ENCODE measurements at places on chromosomes 2 and 18.
A peak's percentile ranks its signal among the peaks of the same experiment; 100 is the strongest.

DNA sequence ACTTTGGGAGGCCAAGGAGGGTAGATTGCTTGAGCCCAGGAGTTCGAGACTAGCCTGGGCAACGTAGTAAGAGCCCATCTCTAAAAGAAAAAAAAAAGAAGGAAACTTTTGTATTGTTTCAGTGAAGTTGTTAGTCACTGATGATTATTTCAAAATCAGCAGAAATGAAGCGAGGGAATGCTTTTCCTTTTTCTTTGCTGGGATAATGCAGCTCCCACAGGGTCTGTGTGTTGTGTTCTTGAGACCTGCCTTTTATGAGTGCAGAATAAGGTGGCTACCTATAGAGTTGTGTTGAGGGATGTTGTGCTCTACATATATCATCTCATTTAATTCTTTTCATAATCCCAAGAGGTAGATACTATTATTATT is 11.7 kb downstream of the TM4SF20 start:
- DNase-seq = no peak

GRCh38 chr2:55147041-55147440 is 85.1 kb downstream of the CLHC1 start:
- DNase-seq = no peak

- no peak for DNase-seq
Observed at GRCh38 chr18:23967321-23968089, 47.0 kb upstream of the TTC39C start.

- no peak for DNase-seq
Observed at GRCh38 chr2:170523506-170523905, 191.6 kb upstream of the SP5 start.

DNA sequence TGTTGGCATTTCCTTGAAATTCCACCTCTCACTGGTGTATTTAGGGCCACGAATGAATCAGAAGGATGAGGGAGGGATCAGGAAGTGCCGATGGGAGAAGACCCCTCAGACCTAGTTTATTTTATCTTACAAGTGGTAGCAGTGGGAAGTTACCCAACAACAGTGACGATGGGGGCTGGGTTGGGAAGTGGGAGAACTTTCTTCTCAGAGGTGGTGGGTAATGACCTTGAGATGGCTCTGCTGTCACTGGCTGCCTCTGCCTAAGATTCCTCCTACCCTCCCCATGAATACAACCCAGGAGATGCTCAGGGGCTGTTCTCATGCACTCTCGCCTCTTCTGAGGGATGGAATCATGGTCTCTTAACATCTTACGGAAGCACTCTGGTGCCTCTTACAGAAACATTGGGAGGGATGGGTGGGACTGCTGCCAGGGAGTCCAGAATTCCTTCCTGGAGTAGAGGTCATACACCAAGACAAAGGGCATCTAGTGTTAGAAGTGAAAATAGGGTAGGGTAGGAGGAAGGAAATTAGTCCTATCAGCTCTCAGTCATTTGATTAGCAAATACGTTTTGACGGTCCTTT is 58.5 kb upstream of the TXNDC2 start:
- DNase-seq = no peak

- peak; percentile 69 for DNase-seq
Observed at GRCh38 chr2:222613715-222614331, 42.1 kb downstream of the FARSB start.

DNA sequence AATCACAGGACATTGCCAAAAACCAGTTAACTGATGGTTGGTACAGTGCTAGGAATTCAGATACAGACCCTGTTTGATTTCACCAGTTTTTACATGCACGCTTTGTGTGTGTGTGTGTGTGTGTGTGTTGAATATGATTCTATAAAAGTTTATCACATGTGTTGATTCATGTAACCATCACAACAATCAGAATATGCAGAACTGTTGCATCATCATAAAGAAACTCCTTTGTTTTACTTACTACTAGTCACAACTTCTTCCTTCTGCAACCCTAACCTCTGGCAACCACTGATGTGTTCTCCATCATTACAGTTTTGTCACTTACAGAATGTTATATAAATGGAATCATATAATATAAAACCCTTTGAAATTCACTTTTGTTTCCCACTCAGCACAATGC is 144.8 kb upstream of the CYP26B1 start:
- DNase-seq = no peak

DNA sequence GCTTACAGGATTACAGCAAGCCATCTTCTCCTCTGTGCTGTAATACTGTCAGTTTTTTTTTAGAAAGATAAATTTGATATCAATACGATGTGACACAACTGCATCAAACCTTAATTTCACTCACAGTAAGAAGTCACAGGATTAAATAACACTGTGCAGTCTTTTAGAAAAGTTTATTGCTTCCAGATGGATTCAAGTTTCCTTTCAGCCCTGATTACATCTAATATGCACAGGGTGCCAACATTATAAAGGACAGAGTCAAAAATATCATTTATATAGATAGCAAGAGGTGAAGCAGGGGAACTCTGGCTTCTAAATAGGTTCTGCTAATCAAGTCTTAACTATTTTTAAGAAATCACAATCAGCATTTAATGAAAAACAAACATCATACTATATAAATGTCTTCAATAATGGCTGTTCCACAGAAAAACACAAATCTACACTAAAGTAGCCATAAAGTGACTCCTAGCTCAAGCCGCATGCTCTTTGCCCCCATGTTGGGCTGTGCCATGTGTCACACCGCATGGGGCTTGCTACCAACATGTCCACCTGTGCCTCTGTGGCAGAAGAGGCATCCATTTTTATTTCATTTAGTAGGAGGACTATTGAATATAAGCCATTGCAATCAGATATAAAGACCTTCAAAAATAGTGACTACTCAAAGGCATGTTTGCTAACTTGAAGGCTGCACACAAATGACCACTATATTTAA is 35.0 kb downstream of the CERKL start:
- DNase-seq = no peak

GRCh38 chr2:9885036-9885684 is 41.9 kb downstream of the TAF1B start:
- no peak for DNase-seq

- DNase-seq = no peak
Observed at GRCh38 chr2:219998714-219999227, 371.3 kb downstream of the SLC4A3 start.

DNA sequence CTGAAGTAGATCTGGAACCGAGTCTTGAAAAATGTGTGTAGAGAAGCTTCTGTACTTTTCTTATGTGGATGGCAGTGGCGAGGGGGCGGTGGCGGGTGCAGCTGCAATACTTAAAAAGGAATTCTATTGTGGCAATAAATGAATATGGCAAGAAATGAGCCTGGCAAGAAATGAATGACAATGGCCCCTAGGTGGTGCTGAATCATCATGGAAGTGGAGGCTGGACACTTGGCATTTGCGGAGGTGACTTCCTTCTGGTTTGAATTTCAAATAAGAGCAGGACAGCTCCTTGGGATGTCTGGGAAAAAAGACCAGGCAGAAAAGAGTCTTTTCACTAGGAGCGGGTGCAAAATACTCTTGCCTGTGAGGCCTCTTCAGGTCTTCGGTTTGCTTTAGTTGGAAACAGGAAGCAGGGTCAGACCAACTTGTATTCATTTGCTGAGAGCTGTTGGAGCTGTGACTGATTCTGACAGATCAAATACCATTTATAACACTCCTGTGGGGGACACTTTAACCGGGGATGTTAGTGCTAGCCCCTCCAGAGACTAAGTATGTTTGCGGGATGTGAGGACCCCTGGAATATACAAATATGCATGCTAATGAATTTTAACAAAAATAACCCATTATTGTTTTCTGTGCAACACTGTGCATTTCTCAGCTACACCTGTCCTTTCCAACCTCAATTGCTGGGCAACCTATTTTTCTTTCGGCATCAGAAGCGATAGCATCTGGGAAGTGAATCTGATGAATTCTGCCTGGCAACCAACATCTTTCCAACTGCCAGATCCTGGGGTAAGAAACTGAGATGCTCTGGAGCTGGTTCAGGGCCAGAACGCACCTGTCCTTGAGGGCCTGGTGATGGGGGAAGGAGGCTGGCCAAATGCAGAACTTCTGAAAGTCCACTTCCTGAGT is 35.4 kb downstream of the FASTKD2 start:
- no peak for DNase-seq

DNA sequence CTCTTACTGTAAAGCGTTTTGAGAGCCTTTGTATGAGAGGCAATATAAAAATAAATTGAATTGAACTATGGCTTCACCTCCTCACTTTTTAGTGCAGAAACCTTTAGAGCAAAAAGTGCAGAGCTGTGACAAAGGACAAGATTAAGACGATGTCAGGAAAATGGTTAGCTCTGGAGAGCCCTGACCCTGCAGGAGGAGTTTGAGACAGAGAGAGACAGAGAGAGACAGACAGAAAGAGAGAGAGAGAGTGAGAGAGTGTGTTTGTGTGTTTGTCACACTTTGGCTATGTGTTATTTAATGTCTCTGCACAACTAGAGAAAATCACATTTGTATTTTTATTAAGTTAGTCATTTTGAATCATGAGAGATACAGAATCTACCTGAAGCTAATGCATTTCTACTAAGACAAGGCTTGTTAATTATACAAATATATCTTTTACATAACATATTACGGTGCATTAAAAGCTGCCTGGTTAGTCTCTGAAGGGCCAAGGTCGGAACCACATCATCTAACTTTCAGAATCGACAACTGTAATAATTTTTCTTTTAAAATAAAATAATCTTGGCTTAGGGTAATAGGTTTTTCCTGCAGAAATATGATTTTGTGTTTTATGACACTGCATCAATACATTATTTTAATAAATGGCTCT is 423.5 kb upstream of the ZEB2 start:
- no peak for DNase-seq

DNA sequence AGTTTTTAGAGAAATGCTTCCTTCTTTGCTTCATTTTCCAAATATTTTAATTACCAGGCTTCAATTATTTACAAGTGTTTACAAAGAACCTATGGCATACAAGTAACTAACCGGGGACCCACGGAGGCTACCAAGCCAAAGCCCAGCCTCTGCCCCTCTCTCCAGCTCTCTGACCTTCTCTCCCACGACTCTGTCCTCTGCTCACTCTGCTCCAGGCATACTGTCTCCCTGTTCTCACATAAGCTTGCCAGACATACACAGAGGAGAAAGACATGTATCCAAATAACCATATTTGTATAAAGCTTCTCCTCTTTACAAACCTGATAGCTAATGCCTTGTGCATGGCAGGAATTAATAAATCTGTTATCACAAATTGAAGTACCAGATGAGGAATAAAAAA is 141.3 kb downstream of the ZNF521 start:
- DNase-seq = no peak

DNA sequence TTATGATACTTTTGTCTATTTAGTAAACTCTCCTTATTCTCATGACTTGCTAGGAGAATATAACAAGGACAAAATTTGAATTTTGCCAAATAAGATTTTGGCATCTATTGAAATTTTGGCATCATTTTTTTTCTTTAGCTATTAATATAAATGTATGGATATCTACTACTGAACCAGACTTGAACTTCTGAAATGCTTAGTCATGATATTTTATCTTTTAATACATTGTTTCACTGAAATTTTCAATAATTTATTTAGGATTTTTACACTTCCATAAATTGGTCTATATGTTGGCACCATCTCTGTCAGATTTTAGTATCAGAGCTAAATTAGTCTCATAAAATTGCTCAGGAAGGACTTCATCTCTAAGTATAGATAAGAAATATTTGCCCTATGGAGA is 149.8 kb downstream of the CYP26B1 start:
- DNase-seq = no peak

GRCh38 chr2:203432811-203433210 is 102.3 kb downstream of the RAPH1 start:
- no peak for DNase-seq

- no peak for DNase-seq
Observed at GRCh38 chr2:25586726-25587144, 86.6 kb downstream of the DTNB start.

- DNase-seq = peak; percentile 96
Observed at GRCh38 chr2:47072018-47072691, 83.0 kb downstream of the STPG4 start.

- DNase-seq = peak; percentile 11
Observed at GRCh38 chr2:197946562-197946961, 142.2 kb downstream of the PLCL1 start.

- DNase-seq = no peak
Observed at GRCh38 chr2:144198116-144198515, 321.8 kb downstream of the ZEB2 start.

DNA sequence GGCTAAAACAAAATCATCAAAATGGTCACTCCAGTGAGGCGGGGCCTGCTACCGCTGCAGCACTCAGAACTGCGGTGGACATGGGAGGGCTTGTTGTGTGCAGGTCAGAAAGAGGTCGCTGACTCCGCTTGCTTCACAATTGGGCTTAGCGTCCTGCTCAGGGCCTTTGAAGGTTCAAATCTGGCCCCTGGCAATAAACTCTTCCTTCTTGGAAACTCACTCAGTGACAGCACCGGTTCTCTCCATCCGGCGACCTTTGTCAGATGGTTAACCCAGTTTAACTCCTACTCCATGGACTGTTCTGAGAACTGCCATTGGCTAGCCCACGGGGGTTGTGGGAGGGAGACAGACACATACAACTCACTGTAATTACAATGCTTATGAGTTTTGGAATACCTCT is 29.0 kb upstream of the LAPTM4A start:
- no peak for DNase-seq

- DNase-seq = no peak
Observed at GRCh38 chr2:119359774-119360173, 6.9 kb downstream of the C2orf76 start.

DNA sequence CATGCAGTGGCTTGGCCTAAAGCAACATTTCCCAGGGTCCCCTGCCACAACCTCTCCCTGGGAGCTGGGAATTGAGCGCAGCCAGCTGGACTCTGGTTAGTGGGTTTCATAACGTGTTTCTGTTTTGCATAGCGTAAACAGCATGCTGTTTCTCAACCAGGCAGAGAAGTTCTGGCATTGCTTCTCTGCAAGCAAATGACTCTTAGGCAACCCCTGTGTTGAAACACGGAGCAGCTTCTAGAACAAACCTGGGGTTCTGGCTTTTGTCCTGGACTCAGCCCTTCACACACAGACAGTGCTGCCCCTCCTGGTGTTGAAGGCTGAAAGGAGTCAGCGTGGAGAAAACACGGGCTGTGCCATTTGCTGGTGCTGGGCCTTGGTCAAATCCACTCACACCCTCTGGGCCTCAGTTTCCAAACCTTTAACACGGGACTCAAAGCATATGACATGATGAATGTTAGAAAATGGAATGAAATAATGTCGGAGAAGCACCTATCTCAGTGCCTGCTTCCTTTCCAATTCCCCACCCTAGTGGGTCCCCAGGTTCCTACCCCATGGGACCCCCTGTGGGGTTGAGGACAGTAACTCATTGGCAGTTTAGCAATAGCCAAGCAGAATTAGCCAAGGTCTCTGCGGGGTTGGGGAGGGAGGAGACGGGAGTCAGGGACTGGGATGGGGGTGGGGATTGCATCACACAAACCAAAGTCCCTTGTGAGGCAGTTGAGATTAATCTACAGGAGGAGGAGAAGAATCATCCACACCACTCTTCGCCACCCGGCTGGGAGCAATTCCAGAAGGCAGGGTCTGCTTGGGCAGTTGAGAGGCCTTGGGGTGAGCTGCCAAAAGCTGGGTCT is 30.2 kb upstream of the IL1R2 start:
- DNase-seq = peak; percentile 87

DNA sequence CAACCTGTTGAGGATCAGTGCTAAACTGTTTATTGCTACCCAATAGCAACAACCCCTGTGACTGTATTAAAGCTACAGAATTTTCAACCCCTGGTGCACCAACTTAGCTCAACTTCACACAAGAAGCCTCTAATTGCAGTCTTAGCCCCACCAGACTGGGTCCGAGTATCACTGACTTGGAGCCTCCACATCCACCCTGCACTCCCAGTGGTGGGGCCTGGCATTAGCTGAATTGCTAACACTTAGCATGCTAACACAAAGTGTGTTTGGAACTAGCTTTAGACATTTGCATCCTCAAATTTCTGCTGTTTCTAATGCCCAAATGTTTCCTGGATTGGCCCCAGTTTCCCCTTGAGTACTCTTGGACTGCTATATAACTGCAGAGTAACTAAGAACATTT is 298.6 kb downstream of the AGPS start:
- DNase-seq = no peak
